GM03348 (cell line): ENCODE measurements at places on chromosomes 1 and 21.
A peak's percentile ranks its signal among the peaks of the same experiment; 100 is the strongest.

GRCh38 chr1:45329445-45329844 is 2.8 kb downstream of the HPDL start:
- DNase-seq: no peak

DNA sequence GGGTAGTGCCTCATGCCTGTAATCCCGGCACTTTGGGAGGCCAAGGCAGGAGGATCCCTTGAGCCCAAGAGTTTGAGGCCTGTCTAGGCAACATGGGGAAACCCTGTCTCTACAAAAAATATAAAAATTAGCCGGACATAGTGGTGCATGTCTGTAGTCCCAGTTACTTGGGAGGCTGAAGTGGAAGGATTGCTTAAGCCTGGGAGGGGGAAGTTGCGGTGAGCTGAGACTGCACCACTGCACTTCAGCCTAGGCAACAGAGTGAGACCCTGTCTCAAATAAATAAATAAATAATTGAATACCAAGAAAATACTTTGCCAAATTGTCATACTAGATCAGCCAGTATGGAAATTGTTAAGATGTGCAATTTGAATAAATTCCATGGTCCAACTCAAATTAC is 5.9 kb upstream of the RBBP5 start:
- DNase-seq: no peak

DNA sequence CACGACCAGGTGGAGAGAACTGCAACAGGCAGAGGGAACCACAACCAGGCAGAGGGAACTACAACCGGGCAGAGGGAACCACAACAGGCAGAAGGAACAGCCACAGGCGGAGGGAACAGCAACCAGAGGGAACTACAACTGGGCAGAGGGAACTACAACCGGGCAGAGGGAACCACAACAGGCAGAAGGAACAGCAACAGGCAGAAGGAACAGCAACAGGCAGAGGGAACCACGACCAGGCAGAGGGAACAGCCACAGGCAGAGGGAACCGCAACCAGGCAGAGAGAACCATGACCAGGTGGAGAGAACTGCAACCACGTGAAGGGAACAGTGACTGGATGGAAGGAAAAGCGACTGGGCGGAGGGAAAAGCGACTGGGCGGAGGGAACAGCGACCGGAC is 47.6 kb upstream of the GPR153 start:
- DNase-seq: no peak

GRCh38 chr1:67564193-67564592 is 120.8 kb upstream of the GADD45A start:
- peak; percentile 54 for DNase-seq

DNA sequence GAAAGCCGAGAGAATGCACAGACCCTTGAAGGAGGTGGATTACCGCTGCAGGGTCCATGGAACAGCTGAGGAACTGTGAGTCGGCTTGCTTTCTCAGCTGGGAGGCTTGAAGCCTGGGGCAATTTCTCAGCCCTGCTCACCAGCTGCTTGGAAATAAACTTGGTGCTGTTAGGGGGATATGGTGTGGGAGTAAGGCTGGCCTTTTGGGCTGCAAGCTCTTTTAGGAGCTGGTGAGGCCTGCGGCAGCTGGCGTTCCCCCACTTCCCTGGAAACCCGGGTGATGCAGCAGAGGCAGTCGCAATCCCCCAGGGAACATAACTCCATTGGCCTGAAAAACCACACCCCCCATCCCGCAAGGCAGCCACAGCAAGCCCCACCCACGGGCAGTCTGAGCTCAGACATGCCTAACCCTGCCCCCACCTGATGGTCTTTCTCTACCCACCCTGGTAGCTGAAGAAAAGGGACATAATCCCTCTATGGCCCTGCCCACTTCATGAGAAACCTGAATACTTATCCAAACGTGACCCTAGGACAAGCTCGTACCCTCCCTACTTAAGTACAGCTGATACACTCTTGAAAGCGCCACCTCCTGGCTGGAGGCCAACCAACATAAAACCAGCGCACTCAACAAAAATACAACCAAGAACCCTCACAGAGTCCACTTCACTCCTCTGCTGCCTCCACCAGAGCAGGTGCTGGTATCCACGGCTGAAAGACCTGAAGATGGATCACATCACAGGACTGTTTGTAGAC is 1995.8 kb downstream of the NCAM2 start:
- DNase-seq: no peak

DNA sequence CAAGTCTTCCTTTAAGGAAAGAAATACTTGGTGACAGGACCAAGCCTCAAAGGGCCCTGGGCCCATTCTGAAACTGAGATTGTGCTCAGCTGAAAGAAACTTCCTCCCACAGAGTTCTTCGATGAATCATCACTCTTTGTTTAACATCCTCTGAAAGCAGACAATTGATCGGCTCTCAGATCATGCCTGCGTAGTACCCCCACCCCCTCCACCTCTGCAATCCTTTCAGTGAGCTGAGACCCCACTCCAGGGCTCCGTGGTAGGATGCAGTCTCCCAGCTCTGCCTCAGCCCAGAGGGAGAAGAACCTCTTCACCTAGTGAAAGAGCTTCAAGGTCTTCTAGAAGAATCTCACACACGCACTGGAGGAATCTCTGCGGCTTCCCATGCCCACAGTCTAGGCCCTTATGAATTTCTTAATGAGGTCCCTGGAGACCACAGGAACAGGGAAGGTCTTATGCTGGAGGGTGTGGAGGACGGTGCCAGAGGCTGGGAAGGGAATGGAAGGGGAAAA is 104.9 kb upstream of the SOD1 start:
- DNase-seq: peak; percentile 43

GRCh38 chr21:21547368-21547953 is 549.3 kb downstream of the NCAM2 start:
- DNase-seq: no peak

GRCh38 chr1:17412093-17412870 is 27.2 kb downstream of the RCC2 start:
- no peak for DNase-seq

- DNase-seq: peak; percentile 42
Observed at GRCh38 chr1:15304708-15305467, 57.9 kb downstream of the FHAD1 start.

- peak; percentile 68 for DNase-seq
Observed at GRCh38 chr1:32774950-32775634, 42.1 kb downstream of the YARS1 start.

GRCh38 chr21:41648591-41649031 is 118.2 kb downstream of the RIPK4 start:
- peak; percentile 79 for DNase-seq

GRCh38 chr1:228099331-228099732 is 3.8 kb downstream of the C1orf35 start:
- no peak for DNase-seq

DNA sequence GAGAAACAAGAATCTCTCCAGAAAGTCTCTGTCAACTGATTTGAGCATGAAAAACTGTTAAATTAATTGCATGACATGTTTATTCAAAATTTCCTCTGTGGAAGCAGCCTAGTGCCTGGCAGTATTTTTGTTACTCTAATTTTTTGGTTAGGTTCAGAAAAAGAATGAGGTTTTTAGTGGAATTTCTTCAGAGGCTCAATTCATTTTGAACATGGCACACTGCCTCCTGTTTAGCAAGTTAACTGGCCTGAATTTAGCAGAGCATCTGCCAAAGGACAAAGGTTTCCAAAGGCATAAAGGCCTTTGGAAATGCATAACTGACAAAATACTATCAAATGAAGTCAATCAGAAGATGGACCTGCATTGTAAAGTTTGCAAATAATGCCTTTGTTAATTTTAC is 1326.5 kb downstream of the PLA2G4A start:
- DNase-seq: no peak

DNA sequence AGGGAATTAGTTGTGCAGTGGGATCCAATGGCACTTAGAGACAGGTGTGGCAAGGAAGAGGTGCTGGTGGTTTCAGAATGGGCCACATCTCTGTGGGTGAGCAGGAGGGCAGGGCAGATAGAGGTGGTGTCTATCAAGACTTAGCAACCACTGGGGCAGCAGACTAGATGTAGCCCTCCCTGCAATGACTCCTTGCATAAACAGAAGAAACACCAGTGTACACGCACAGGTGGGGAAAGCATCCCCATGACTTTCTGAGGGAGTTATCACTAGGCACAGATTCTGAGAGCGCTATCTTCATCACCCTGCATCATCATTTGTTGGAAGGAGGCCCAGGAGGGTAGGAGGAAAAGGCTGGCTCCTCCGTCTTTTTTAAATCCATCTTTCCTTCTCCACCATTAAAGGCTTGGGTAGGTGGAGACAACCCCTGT is 58.4 kb downstream of the PLXNA2 start:
- no peak for DNase-seq

DNA sequence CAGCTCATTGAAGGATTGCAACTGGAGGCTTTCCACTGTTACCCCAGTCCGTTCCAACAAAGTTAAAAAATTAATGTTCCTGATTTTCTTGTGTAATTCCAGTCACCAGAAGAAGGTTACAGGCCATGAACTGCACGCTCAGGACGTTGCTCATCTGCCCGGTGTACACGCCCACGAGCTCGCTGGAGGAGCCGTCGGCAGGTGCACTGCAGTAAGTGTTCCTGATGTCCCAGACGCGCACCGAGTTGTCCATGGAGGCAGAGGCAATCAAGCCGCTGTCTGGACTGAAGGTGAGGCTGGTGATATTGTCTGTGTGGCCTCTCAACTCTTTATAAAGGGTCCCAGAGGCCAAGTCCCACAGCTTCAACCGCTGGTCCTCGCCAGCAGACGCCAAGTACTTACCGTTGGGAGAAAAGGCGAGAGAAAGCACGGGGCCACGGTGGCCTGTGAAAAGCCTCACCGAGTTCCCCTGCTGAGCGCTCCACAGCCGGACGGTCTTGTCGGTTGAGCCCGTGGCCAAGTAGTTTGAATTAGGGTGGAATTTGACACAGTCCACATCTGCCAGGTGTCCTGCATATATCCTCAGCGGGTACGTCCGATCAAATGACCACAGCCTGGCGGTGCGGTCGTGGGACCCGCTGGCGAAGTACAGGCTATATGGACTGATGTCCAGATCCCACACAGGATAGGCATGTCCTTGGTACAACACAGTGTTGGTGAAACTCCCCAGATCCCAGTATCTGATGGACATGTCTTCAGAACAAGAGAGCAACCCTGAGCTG is 31.5 kb downstream of the TAF5L start:
- DNase-seq: no peak

GRCh38 chr1:23559985-23560741 is 862 bp upstream of the ID3 start:
- DNase-seq: peak; percentile 27

DNA sequence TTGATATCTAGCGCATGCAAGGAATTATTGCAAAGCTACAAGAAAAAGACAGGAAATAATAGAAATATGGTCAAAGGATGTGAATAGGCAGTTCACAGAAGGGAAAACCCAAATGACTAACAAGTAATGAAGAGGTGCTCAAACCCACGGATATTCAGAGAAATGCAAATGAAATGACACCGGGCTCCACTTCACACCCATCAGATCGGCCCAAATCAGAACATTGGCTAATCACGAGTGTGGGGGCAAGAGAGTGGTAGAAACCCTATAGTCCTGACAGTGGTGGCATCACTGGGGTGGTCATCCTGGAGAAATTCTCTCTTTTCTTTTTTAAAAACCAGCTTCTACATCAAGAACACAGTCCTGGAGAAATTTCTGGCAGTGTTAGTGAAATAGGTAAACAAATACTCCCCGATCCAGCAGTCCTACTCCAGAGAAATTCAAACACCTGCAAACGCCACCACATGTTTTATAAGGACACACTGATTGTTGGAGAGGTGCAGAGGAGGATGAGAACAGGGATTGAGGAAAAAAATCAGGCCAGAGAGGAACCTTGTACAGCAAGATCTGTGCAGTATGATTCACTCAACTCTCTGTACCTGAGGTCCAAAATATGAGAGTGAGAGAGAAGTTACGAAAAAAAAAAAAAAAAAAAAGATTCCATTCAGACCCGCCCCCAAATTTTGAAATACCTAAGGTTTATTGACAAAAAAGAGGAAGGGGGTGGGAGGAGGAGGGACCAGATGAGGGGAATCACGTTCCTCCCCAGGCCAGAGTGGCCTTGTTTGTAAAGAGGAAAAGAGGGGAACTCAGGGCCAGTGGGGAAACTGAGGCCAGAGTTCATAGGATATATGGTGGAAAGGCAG is 9.2 kb upstream of the TNFRSF1B start:
- DNase-seq: no peak

DNA sequence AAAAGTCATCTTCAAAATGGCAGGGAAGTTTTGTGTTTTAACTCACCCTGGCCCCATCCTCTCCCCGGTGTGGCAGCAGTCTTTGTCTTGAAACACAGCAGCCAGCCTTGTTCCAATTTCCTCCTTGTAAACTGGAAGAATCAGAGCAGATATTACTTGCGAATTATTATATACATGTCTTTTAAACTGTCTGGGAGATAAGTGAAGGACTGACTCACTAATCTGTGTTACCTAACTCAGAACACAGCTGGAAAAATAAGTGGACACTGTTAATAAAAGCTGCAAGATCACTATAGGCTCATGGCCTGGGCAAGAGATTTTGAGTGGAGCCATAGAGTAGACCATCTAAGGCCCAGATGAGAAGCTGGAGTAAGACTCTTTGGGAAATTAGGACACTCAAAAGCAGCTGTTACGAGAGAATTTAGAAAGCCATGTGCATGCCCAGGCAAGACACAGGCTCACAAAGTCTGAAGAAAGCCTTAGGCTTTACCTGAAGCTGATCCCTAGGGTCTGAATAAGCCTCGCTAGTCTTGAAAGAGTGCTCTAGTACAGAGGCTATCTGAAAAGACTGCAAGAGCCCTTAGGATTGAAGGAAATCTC is 233.0 kb upstream of the RAB4A start:
- DNase-seq: no peak

GRCh38 chr1:64537942-64538341 is 68.0 kb downstream of the CACHD1 start:
- DNase-seq: no peak

DNA sequence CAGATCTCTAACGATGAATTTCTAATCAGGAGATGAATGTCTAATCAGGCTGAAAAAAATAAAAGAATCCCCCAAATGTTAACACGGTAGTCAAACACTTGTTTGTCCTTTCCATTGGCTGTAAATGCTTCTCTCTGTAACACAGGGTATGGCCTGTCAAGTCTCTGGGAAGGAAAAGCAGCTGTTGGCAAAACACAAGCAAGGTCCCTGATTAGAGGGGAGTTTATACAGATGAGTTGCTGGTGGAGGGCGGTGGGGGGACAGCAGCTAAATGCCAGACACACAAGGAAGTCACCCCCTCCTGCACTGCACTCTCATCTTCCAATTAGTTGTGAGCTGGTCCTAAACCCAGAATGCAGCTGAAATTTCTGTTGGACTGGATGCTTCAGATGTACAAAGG is 51.0 kb downstream of the PGBD5 start:
- no peak for DNase-seq

- DNase-seq: peak; percentile 89
Observed at GRCh38 chr1:204763773-204764427, 78.4 kb upstream of the LRRN2 start.

DNA sequence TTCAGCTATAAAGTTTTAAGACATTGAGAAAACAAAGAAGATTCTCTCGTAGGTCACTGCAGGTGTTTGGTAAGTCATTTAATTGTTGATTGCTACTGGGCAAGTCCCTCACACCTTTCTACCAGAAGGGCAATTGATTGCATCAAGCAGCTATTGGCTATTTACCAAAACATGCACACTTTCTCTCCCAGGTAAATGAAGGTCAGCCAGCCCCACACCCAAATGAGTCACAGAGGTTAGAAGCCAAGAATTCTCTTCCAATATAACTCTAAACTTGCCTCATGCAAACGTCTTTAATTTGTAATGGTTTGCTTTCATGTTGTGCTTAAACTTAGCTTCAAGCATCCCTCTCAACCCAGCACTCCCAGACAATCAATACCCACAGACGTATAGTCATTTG is 475.3 kb upstream of the ADGRL2 start:
- DNase-seq: no peak
